ENCODE measurements at places on chromosomes 16 and 17. TPM values are rescaled to one million over a fixed set of nuclear protein-coding genes. Genes with fewer than 3 reads are reported as not detected.

GRCh38 chr16:85988723-85989313 is 89.9 kb downstream of the IRF8 start:
- no peaks in the 10 kb centered on the region for H3K36me3 ChIP-seq
- no peak overlapping the region for H3K4me3 ChIP-seq
- no peaks in the 10 kb centered on the region for H3K27me3 ChIP-seq
- DNase-seq, result no peak
- H3K27ac ChIP-seq, result peak overlapping the region; percentile 4

DNA sequence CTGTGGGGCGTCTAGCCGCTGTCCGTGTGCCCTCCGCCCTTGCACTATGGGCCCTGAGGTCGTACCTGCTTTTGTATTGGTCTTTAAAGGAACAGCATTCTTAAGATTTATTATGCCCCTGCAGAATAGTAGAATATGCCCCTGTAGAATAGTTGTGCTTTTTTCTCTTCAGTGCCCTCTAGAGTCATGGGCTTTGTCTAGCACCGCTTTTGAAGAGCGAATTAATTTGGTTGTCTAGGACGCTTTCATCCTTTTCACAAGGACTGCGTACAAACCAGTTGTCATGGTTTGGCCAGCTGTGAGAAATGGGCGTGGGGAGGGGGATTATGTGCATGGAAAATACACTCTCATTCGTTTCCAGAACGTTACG is 621 bp downstream of the CEP95 start:
- H3K36me3 ChIP-seq, result peaks cover 58% of the 10 kb centered on the region
- H3K4me1 ChIP-seq, result peaks cover 12% of the 10 kb centered on the region
- no peaks in the 10 kb centered on the region for H3K27me3 ChIP-seq
- peak overlapping the region; percentile 85 for H3K4me3 ChIP-seq

- no peak overlapping the region for H3K4me3 ChIP-seq
- peaks cover 37% of the 10 kb centered on the region for H3K36me3 ChIP-seq
- H3K27ac ChIP-seq, result no peak overlapping the region
- no peaks in the 10 kb centered on the region for H3K4me1 ChIP-seq
- no peaks in the 10 kb centered on the region for H3K27me3 ChIP-seq
These were observed 9.4 kb downstream of the CWC25 start for GRCh38 chr17:38815576-38816193.

DNA sequence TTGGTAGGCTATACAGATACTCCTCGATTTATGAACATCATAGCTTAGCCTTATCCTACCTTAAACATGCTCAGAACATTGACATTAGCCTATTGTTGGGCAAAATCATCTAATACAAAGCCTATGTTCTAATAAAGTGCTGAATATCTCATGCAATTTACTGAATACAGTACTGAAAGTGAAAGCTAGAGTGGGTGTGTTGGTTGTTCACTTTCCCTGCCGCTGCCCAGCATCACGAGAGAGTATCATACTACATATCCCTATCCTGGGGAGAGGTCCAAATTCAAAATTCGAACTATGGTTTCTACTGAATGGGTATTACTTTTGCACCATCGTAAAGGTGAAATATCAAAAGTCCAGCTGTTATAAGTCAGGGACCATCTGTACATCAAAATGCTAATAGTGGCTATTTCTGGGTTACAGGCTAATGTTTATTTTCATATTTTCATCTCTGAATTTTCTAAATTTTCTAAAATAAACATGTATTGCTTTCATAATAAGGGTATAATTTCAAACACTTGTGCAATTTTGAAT is 54.5 kb downstream of the NACA2 start:
- no peak overlapping the region for H3K4me3 ChIP-seq
- H3K4me1 ChIP-seq, result no peaks in the 10 kb centered on the region
- H3K36me3 ChIP-seq, result no peaks in the 10 kb centered on the region
- H3K27ac ChIP-seq, result no peak overlapping the region
- H3K27me3 ChIP-seq, result peaks cover 2% of the 10 kb centered on the region
- no peak for DNase-seq

- no peak overlapping the region for H3K4me3 ChIP-seq
- peaks cover 19% of the 10 kb centered on the region for H3K4me1 ChIP-seq
- no peak overlapping the region for H3K27ac ChIP-seq
- no peaks in the 10 kb centered on the region for H3K27me3 ChIP-seq
- DNase-seq, result no peak
- H3K36me3 ChIP-seq, result peaks cover 11% of the 10 kb centered on the region
These were observed 2.8 kb downstream of the DCUN1D3 start for GRCh38 chr16:20897253-20897897.

DNA sequence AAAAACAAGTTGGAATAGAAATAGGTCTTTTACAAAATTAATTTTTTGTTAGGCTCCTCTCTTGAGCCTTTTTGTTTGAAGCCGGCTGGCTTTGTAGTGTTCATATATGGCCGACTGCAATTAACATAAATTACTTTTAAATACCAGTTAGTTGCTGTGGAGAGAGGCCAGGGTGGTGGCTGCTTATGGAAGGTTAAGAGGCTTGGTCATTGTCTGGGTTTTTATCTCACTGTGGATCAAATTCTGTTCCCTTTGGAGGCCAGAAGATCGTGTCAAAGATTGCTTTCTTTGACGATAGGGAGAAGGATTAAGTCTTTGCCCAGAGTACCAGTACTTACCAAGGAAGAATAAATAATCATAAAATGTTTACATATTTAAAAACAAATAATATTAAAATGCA is 39.9 kb downstream of the MSI2 start:
- no peaks in the 10 kb centered on the region for H3K4me1 ChIP-seq
- no peaks in the 10 kb centered on the region for H3K27me3 ChIP-seq
- H3K27ac ChIP-seq, result no peak overlapping the region

- peaks cover 10% of the 10 kb centered on the region for H3K36me3 ChIP-seq
- peak; percentile 83 for DNase-seq
- peaks cover 19% of the 10 kb centered on the region for H3K4me1 ChIP-seq
- peak overlapping the region; percentile 24 for H3K27ac ChIP-seq
- peak overlapping the region; percentile 6 for H3K4me3 ChIP-seq
These were observed 15.4 kb downstream of the MFSD11 start for GRCh38 chr17:76753061-76753961.

DNA sequence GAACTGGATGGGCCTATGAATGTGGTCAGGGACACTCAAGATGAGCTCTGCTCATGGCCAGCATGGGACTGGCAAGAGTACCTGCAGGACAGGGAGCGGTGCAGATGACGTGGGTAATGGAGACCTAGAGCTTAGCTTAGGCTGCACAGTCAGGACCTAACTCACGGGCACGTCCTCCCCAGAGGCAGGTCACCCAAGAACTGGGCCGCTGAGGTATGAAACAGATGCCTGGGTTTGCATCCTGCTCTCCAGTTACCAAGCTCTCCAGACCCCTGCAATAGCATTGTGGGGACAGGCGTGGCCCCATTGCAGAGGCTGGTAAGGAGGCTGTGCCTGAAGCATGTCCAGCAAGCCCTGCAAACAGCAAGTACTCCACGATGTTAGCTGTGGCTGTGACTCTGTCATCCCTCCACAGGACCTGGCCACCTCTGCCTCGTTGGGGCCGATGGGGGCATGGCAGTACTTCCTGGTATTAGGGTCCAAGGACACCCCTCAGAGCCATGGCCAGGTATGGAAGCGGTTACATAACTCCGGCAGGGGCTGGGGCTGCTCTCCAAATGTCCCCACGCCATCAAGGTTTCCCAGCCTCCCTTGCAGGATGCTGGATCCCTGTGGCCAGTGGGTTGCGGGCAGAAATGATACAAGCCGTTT is 37.5 kb upstream of the RBFOX3 start:
- DNase-seq, result no peak
- H3K4me3 ChIP-seq, result no peak overlapping the region
- H3K27ac ChIP-seq, result no peak overlapping the region
- no peaks in the 10 kb centered on the region for H3K36me3 ChIP-seq
- no peaks in the 10 kb centered on the region for H3K27me3 ChIP-seq

DNA sequence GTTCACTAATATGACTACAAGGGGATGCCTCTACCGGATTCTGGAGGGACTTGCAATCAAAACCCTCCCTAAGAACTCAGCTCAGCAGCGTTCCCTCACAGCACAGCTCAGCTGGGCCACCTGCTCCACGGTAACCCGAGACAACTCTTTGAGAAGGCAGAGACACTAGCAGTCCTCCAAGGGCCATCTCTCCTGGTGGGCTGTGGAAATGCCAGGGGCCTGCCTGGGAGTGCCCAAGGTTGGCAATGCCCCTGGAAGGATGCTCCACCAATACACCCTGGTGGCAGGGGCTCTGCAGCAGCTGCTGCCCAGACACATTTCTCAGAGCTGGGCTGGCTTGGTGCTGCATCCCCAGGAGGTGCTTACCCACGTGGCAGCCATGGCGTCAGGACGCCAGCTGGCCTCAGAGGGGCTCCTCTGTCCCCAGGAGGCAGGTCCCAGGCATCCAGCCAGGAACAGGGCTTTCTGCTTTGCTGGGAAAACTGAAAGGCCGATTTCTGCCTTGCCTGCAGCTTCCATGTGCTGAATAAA is 16.5 kb downstream of the CDIP1 start:
- no peak overlapping the region for H3K4me3 ChIP-seq
- H3K4me1 ChIP-seq, result peaks cover 27% of the 10 kb centered on the region
- DNase-seq, result no peak
- no peaks in the 10 kb centered on the region for H3K27me3 ChIP-seq
- H3K36me3 ChIP-seq, result peaks cover 5% of the 10 kb centered on the region

- no peak for DNase-seq
- no peaks in the 10 kb centered on the region for H3K36me3 ChIP-seq
- no peak overlapping the region for H3K4me3 ChIP-seq
- H3K27ac ChIP-seq, result no peak overlapping the region
These were observed 142.8 kb downstream of the WWOX start for GRCh38 chr16:78242239-78242630.

DNA sequence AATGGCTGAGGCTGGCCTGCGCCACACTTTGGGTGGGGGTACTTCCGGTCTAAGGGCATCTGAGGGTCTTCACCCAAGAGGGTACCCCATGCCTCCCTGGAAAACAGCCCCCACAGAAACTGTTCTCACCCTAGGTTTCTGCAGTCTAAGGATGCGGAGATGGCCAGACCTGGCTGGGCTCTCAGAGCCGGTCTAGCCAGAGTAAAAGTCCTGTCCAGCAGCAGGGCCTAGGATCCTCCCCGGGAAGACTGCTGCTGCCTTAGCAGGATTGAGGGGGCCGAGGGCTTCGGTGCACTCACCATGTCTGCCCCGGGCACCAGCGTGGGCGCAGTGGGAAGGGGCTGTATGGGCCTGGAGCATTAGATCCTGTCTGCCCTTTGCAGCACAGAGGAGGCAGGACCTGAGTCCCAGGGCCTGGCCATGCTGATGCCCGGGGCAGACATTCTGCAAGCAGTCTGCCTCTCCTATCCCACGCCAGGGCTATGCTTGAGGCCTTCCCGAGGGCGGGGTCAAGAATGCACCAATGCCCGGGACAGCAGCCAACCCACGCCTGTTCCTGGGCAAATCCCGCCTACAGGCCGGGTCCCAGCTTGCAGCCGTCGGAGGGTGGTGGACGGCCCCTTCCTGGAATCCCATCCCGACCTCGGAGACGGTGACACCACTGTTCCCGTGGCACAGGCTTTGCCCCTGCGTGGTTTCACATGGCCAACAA is 54.7 kb downstream of the CBFA2T3 start:
- peaks cover 24% of the 10 kb centered on the region for H3K4me1 ChIP-seq
- H3K4me3 ChIP-seq, result no peak overlapping the region
- DNase-seq, result no peak
- no peaks in the 10 kb centered on the region for H3K36me3 ChIP-seq
- no peaks in the 10 kb centered on the region for H3K27me3 ChIP-seq

- H3K27me3 ChIP-seq, result no peaks in the 10 kb centered on the region
- peaks cover 20% of the 10 kb centered on the region for H3K4me1 ChIP-seq
- H3K27ac ChIP-seq, result no peak overlapping the region
- DNase-seq, result no peak
- H3K4me3 ChIP-seq, result no peak overlapping the region
These were observed 11.9 kb downstream of the FOXK2 start for GRCh38 chr17:82531431-82531881.

- H3K27ac ChIP-seq, result peak overlapping the region; percentile 11
- no peak for DNase-seq
- no peaks in the 10 kb centered on the region for H3K36me3 ChIP-seq
- no peaks in the 10 kb centered on the region for H3K4me1 ChIP-seq
- no peaks in the 10 kb centered on the region for H3K27me3 ChIP-seq
These were observed 5.0 kb upstream of the TM4SF5 start for GRCh38 chr17:4766723-4767122.

- peaks cover 19% of the 10 kb centered on the region for H3K4me1 ChIP-seq
- H3K27me3 ChIP-seq, result no peaks in the 10 kb centered on the region
- no peak overlapping the region for H3K4me3 ChIP-seq
- H3K27ac ChIP-seq, result no peak overlapping the region
These were observed 36.5 kb upstream of the TOB1 start for GRCh38 chr17:50902372-50903353.

The AIPL1 gene
- total RNA-seq, result not detected

The ALOX12 gene
- 1.3 TPM for total RNA-seq

The BCKDK gene
- 16.3 TPM for total RNA-seq

The PRRT2 gene
- 0.70 TPM for total RNA-seq

The DPEP3 gene
- total RNA-seq, result 0.96 TPM

The TNFSF13 gene
- 2.7 TPM for total RNA-seq

The TP53I13 gene
- 148 TPM for total RNA-seq

The KRTAP2-3 gene
- total RNA-seq, result not detected

Data from natural killer cell (primary cell).